ENCODE measurements at places on chromosomes 13 and 19.

GRCh38 chr19:40282920-40283319, 2.2 kb downstream of the AKT2 start:
- no peak for DNase-seq

DNA sequence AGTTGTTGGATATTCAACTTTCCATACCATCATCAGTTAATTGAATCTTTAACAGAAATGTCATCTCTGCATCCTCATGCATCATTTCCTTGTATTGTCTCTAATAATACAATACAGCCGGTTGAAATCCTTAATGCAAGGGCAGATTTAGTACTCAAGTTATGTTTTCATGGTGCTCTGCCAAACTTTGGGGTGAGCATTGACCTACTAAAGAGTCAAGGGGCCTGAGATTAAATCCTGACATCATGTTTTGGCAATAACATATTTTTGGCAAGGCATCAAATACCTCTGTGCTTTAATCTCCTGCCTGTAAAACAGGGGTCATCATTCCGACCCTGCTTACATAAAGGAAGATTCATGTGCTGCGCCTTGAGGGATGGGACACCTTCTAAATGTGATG, 42.7 kb upstream of the ABCC4 start:
- DNase-seq, result no peak

GRCh38 chr19:6495947-6496346, 6.2 kb downstream of the TUBB4A start:
- DNase-seq, result no peak

GRCh38 chr13:44232774-44233173, 140.8 kb upstream of the SERP2 start:
- no peak for DNase-seq

DNA sequence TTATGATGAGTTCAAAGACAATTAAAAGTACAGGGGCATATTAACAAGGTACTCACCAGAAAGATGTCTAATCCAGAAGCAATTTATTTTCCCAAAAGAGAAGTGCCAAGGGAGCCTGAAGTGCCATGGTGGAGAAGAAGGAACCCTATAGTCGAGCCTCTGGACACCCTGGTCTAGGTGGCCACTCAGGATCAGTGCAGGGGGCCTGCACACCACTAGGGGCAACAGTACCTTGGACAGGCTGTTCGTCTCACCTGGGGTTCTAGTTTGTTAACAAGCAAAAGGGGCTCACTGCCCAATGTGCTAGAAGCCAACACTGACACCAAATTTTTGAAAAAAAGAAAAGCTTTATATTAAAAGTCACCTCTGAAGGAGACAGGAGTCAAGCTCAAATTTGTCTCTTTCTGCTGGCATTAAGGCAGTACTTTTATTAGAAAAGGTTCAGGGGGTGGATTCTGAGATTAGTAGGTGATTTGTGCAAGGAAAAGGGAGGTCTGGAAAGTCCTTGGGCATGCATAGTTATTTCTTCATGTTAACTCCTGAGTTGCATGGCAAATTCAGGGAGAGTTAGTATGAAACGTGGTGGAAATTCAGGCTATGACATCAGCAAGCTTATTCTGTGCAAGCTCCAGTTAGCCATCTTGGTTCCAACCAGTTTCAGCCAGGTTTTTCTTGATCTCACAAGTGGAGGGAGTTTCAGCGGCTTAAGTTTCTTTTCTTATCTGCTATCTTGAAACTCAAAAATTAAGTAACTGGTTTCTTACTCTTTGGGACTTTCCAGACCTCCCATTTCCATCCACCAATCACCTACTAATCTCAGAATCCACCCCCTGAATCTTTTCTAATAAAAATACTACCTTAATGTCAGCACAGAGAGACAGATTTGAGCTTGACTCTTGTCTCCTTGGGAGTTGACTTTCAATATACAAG, 884 bp upstream of the CBY2 start:
- DNase-seq, result peak; percentile 74

- DNase-seq, result peak; percentile 96
Observed at GRCh38 chr19:51703575-51704515, 10.7 kb downstream of the SPACA6 start.

Data from activated CD4-positive, alpha-beta T cell treated with anti-CD3 and anti-CD28 coated beads, Interleukin-2, amount 50 U/mL, for 16 hours (primary cell).